ENCODE measurements at places on chromosomes 16 and 17.

DNA sequence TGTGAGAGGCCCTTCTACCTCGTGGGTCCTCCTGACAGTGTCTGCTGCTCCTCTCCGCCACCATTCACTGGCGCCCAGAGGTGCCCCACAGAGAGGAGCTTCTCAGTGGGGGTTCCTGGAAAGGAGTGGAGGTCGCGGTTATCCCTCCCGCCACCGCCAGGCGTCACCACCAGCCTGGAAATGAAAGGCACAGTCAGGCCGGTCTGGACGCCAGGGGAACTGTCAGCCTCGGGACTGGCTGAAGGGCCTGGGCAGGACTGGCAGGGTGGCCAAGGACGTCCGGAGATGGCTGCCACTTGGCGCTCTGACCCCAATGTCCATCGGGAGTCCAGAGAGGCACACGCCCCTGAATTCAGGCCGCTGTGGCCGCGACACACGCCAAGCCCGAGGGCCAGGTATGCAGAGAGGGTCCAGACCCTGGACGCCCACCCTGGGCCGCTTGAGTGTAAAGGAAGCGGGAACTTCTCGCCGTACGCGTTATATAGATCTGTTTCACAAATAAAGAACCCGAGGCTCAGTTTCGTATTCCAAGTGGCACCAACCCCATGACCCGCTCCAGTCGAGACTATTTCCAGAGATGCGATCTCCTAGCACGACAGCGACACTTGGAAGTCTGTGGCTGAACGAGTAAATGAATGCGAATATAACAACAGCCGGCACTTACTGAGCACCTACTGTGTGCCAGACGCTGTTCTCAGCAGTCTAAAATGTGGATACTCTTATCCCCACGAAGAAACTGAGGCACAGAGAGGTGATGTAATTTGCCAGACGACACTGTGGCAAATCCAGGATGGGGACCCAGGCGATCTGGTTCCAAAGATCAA, 7.6 kb upstream of the NXPH3 start:
- no peak for DNase-seq

DNA sequence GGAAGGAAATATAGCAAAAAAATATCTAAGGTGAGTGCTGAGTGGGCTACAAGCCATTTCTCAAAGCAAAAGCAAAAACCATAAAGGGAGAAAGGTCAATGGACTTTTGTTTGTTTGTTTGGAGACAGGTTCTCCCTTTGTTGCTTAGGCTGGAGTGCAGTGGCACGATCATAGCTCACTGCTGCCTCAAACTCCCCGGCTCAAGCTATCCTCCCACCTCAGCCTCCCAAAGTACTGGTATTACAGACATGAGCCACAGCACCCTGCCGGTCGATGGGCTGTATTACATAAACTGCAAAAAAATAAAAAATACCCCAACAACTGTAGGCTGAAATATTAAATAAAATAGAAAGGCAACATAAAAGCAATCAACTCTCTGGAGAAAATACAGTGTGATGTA, 3.5 kb upstream of the RBBP6 start:
- no peak for DNase-seq

- DNase-seq = no peak
Measured at GRCh38 chr17:50426814-50427787, 1.1 kb downstream of the ACSF2 start.

DNA sequence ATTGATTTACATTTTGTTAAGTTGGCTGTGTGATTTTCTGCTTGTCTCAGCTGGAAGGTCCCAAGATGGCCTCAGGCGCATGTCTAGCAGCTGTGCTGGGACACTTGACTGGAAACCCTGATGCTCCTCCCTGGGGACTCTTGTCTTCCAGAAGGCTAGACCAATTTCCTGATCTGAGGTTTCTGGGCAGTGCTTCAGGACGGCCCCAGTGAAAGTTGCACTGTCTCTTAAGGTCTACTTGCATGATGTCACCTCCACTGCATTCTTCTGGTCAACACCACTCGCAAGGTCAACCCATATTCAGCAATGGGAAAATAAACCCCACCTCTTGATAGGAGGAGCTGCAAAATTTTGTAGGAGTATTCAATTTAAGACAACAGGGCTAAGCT, 116.0 kb downstream of the SALL1 start:
- DNase-seq = no peak

DNA sequence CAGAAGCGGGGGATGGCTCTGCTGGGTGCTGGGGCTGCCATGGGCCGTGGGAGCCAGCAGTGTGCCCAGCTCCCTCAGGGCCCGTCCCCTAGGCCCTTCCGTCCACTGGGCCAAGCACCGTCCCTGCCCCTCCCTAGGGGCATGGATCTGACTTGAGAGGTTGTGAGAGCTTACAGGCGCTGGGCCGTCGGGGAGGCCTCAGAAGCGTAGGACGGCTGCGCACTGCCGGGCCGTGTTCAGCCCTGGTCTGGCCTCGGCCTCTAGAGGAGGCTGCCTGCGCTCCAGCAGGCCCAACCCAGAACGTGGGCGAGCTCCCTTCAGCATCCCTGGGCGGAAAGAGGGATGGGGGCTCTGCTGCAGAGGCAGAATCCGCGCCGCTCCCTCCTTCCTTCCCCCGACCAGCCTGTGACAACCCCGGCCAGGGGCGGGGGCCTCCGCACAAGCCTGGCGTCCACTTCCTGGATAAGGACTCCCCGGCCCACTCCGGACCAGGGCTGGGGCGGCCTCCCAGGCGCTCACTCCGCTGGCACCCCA, 685 bp upstream of the MPG start:
- DNase-seq = no peak

DNA sequence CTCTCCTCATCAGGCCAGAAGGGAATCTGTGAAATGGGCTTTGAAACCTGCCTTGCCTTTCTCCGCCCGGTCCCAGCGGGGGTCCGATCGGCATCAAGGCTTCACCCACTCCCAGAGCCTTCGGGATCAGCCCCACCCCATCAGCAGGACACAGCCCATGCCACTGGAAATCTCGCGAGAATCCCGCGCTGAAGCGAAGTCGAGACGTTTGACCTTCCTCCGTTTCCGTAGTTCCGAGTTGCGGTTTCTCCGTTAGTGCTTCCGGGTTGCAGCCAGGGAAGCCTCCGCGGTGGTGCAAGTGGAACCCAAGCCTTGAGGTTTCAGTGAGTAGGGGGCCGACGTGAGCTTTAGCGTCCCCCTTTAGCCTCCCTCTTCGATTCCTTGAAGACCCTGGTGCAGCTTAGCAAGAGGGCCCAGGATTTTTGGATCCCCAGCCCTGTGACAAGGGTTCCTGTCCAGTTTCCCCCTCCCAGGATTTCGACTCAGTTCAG, at the start of gene COASY:
TSS of gene COASY (plus strand) at position 252 of the 491 bp plus-strand sequence. CDS start 475 bp downstream, outside the sequence.
- peak; percentile 96 for DNase-seq

GRCh38 chr16:15961060-15961511, 11.7 kb downstream of the ABCC1 start:
- peak; percentile 57 for DNase-seq

DNA sequence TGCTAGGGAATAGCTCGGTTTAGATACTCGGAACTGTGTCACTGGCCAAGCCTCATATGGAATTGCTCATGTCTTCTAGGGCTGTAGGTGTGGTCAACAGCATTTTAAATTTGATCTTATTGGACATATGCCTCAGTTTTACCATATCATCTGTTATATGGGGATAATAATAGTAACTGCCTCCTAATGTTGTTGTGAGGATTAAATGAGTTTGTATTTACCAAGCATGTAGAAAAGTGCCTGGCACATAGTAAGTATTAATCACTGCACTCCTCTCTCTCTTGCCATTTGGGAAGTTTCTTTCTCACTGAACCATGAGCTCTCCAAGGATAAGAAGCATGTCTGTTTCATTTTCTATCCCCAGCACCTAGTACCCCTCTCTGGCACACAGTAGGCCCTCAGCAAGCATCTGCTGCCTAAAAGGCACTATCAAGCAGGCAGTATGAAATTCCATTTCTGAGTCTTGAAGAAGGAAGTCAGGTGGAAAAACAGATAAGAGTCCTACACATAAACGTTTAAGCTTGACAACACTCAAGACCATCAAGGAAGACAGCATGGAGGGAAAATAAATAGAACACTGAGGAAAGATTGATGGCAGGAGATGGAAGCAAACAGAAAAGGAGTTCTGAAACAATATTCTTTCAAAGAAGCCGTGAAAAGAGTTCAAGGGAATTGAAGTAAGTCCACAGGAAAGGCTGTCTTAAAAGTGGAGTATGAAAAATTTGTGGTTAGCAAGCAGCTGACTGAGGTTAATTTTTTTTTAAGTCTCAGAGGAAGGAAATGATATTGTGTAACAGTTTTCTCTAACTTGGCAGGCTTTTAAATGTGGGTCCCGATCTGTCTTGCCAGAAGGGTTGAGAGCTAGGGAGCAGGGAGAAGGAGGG, 2.2 kb upstream of the ATP6V0A1 start:
- no peak for DNase-seq

Data from GM18507 (cell line).